ENCODE measurements at places on chromosomes 13 and 19.

DNA sequence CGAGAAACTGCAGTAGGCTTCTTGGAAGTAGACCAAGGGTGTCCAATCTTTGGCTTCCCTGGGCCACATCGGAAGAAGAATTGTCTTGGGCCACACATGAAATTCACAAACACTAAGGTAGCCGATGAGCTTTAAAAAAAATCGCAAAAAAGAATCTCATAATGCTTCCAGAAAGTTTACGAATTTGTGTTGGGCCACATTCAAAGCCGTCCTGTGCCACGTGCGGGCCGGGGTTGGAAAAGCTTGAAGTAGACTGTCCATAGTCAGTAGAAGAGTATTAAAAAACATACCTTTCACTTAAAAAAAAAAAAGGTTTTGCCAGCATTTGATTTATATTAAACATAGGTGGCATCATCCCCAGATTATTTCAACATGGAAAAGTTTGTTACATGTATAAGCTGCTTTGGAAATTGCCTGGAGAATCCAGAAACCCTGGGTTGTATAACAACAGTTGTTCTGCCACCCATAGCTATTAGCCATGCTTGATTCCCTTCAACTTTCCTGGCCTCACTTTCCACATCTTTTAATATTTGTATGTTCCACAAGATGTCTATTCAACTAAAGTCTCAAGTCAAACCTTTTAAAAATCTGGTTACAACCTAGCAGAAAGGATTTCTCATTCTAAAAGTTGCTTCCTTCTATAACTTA lies 1.0 kb downstream of the IFT88 start:
- no peak for DNase-seq

DNA sequence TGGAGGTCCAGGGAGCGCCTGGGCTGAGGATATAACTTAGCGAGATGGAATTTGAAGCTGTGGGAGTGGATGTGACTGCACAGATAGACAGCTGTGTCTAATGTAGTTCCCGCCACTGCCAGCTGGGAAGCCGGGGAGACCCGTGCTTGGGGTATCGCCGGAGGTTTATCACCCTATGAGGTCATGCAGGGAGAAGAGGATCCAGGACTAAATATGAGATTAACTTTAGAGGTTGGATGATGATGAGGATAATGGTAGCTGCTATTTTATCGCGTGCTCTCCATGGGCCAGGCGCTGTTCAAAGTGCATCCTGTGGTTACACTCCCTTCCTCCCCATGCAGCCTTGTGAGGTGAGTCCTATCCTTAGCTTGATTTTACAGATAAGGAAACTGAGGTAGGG lies 19.9 kb downstream of the SSC5D start:
- DNase-seq = no peak

DNA sequence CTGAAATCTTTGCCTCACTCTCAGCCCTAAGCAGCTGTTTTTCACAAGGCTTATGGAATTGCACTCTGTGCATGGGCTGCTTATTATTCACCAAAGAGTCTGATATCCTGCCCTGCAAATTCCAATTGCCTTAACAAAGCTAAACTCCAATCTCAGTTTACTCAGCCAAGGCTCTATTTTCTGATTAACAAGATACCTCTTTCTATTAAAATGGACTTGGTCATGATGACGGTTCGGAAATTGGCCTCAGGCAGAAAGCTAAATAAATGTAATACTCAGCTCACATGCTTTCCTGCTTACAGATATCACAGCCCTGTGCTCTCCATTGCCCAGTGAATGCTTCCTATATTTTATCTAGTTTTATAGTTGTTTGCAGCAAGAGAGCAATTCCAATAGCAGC lies 1270.8 kb downstream of the PCDH9 start:
- no peak for DNase-seq

- DNase-seq = no peak
Measured at GRCh38 chr13:78604782-78605611, 1.6 kb upstream of the POU4F1 start.

- DNase-seq = no peak
Measured at GRCh38 chr13:112055915-112056269, 11.1 kb upstream of the SOX1 start.

- DNase-seq = peak; percentile 37
Measured at GRCh38 chr19:38142176-38143035, 81.6 kb downstream of the DPF1 start.

- DNase-seq = no peak
Measured at GRCh38 chr19:11265785-11266236, 3.5 kb upstream of the DOCK6 start.

DNA sequence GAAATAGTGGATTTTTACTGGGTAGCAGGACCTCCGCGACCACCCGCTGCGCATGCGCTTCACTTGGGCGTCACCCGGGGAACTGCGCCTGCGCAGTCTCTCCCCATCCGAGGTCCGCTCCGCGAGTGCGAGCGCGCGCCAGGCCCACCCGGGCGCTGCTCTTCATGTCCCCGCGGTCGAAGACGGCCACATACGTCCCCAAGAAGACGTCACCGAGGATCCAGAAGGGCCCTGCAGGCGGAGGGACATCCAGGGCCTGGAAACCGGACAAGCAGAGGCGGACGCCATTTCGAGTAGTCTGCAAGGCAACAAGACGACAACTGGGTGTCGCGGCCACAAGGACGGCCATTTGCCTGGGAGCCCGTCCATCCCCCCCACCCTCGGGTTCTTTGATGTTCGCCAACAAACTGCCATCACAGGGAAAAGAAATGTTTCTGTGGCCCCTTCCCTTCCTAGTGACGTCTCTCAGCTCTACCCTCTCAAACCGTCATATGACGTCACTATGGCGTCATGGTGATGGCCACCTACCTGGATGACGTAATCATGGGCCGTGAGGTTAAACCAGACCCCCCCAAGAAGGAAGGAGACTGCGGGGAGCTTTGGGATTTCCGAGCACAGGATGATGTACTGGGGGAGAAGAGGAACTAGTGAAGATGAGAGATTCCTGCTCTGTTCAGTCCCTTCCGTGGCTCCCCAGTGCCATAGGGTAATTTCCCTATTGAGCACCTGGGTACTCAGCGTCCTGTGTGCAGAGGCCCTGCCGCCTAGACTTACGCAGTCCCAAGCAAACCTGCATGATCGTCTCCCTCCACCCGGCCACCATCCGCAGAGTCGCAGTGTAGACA lies 6.7 kb downstream of the NAPSA start:
- DNase-seq = peak; percentile 79

DNA sequence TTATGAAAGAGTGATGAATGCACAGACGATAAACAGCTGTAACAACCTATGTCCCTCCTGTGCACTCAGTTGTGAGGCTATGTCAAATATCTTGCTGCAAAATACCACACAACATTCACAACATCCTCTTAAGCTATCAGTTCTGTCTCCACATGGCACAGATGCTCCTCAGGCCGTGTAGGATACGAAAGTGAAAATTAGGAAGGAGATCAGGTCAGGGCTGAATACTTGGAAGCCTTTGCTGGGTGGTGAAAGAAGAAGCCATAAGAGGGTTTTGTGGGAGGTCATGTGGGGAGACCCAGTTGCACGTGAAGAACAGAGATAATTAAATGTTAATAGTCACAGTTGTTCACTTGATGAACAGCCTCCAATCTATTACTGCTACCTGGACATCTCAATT lies 58.9 kb downstream of the RXFP2 start:
- no peak for DNase-seq

DNA sequence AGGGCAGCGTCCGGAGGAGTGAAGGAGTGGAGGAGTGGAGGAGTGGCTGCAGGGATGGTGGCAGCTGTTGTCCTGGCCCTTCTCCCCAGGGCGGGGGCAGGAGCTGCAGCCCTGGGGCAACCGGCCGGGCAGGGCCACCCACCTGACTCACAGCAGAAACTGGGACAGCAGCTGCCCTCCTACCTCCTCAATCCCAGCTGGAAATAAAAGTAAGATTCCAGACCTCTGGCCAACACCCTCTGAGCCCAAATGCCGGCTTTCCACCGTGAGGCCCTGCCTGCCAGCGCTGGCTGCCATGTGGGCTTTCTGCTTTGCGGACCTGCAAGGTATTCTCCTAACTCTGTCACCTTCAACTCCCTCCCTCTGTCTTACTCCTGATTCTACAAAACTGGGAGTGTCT lies 3.3 kb upstream of the CLPP start:
- no peak for DNase-seq

DNA sequence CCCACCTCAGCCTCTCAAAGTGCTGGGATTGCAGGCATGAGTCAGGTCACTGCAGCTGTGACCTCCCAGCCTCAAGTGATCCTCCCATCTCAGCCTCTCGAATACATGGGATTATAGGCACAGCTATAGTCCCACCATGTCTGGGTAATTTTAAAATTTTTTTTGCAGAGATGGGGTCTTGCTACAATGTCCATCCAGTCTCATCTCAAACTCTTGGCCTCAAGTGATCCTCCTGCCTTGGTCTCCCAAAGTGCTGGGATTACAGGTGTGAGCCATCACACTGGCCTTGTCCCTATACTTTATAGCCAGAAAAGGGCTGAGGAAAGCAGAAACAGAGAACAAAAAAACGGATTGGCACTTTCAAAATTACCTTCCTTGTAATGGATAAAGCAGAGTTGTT lies 4.8 kb upstream of the FBXO27 start:
- no peak for DNase-seq

GRCh38 chr13:44730099-44730498 lies 154.0 kb upstream of the TSC22D1 start:
- no peak for DNase-seq

DNA sequence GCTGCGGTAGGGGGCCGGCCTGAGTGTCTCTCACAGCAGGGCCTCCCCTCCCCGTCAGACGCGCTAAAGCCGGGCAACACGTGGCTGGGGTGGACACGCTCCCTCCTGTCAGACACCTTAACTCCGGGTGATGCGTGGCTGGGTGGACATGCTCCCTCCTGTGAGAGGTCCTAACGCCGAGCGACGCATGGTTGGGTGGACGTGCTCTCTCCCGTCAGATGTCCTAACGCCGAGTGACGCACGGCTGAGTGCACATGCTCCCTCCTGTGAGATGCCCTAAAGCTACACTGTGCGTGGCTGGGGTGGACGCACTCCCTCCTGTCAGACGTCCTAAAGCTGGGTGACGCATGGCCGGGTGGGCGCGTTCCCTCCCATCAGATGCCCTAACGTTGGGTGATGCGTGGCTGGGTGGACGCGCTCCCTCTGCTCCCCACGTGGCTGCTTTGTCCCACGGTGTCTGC lies 126.1 kb upstream of the MCF2L start:
- no peak for DNase-seq

DNA sequence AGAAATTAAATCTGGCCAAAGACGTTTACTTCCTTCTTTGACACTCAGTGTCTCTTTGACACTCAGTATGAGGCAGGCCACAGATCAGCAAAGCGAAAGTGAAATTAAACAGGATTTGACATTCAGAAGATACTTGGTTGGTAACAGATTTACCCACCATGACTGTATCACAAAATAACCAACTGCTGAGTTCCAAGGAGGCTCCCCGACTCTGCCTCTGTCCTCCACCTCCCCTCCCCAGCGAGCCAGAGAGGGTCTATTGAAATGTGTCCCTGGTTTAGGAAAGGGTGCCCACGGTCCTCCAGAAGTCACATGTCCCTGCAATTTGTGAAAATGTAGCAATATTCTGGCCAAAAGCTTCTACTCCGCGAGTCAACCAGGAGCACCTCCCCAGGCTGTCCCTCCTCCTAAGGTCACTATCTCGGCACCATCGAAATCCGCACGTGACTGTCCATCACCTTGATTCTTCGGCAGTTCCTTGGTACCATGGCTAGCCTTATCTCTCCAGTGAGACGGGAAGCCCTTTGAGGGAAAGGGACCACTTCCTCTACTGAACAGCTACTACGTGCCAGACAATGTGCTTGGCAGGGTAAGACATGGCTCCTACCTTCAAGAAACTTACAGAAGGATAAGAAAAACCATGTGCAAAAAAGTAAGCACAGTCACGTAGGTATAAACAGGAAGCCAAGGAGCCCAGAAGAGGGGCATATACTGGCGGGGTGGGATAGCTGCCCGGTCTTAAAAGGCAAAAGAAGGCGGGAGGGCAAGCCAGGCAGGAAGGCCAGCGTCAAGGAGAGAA lies 1.5 kb downstream of the N4BP2L1 start:
- DNase-seq = peak; percentile 40

DNA sequence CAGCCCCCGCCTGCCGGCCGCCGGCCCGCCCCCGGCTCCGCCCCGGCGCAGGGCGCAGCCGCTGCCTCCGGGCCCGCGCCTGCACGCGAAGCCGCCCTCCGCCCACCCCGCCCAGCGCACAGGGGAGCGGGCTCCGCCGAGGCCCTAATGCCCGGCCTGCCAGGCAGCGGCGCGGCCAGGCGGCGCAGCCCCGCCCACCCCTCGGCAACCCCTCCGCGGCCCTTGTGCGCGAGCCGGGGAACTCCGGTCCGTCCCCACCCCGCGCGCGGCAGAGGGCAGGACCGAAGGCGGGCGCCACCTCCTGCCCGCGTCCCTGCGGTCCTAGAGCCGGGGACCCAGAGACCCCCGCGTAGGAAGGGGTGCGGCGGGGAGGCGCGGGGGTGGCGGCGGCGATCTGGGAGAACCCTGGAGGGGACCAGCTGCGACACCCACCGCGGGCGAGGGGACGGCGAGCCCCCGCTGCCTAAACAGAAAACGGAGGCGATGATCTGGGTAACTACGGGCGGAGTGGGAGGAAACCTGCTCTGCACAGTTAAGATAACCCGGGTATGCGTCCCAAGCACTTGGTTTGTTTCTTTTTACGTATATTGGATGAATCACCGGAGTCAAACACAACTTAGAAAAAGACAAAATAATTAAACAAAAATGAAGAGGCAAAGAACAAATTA lies 350 bp upstream of the USP12 start:
- DNase-seq = peak; percentile 85

DNA sequence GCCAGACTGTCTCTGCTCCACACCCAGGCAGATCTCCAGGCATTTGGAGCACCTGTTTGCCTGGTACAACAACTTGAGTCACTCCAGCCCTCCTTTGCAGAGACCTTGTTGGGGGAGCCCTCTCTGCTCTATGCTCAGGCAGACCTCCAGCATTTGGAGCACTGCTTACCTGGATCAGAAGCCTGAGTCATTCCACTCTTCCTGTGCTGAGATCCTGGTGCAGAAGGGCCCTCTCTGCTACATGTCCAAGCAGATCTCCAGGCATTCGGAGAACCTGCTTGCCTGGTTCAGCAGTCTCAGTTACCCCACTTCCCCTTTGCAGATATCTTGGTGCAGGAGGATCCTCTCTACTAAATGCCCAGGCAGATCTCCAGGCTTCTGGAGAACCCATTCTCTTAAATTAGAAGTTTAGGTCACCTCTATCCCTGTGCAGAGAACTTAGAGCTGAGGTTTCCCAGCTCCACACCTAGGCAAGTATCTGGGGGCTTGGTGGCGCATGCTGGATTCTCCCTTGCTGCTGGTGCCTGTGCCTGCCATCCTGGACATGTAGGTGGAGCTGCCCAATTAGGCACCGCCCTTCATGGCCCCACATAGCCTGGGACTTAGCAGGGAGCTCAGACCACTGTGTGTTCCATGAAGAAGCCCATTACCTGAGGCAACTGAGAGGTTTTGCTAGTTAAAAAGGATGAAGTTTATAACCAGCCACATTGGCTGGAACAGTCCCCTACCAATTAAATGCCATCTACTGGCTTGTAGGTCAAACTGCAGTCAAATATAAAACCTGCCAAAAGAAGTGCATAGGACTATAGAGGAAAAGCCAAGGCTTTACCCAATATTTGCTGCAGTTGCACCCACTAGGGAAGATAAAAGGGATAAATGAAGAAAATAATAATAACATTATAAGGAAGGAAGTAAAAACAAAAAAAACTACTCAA lies 97.6 kb upstream of the SLITRK6 start:
- no peak for DNase-seq
